ENCODE measurements at places on chromosomes 2 and 18. TPM values are rescaled to one million over a fixed set of nuclear protein-coding genes. Genes with fewer than 3 reads are reported as not detected.

The RGPD3 gene
- total RNA-seq, result 0.04 TPM

The NETO1 gene
- not detected for total RNA-seq

The LCT gene
- total RNA-seq, result 0.29 TPM

The TDRD15 gene
- not detected for total RNA-seq

The NAT8 gene
- not detected for total RNA-seq

The CACNB4 gene
- total RNA-seq, result 0.20 TPM

The TXNDC2 gene
- not detected for total RNA-seq

The CYP20A1 gene
- total RNA-seq, result 28.6 TPM

The TUBB8B gene
- not detected for total RNA-seq

The DNAH7 gene
- not detected for total RNA-seq

The LHCGR gene
- total RNA-seq, result not detected

The GTF2A1L gene
- total RNA-seq, result not detected

The ARHGAP28 gene
- not detected for total RNA-seq

The RDH14 gene
- total RNA-seq, result 18.1 TPM

The PDK1 gene
- 15.5 TPM for total RNA-seq

The COL4A4 gene
- not detected for total RNA-seq

The AQP12B gene
- not detected for total RNA-seq

The PLA2R1 gene
- not detected for total RNA-seq

The FBLN7 gene
- total RNA-seq, result 2.2 TPM

The FOXD4L1 gene
- total RNA-seq, result 0.15 TPM

The FMNL2 gene
- total RNA-seq, result 0.59 TPM

The NRP2 gene
- 0.91 TPM for total RNA-seq
